Gastrocnemius medialis (tissue), 4 donors: ENCODE measurements at places on chromosomes 5 and 9. TPM values are rescaled to one million over a fixed set of nuclear protein-coding genes. Genes with fewer than 3 reads are reported as not detected.

DNA sequence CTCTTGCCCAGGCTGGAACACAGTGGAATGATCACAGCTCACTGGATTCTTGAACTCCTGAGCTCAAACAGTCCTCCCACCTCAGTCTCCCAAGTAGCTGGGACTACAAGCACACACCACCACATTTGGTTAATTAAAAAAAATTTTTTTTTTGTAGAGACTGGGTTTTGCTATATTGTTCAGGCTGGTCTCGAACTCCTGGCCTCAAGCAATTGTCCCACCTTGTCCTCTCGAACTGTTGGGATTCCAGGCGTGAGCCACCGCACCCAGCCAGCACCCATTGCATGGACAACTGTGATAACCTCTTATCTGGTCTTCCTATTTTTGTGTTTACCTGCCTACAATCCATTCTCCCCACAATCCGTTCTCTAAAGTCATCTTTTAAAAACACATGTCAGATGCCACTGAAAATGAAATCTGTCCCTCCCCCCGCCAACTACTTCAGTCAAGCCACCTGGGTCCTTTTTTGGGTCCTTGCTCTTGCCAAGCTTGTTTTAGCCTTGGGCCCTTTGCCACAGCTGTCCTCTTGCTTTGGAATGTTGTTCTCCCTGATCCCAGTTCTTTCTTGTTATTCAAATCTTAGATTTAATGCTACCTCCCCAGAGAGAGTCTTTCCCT lies 250.5 kb downstream of the PIK3R1 start:
- H3K4me3 ChIP-seq, result no peak overlapping the region
- no peaks in the 10 kb centered on the region for H3K36me3 ChIP-seq
- H3K27ac ChIP-seq, result no peak overlapping the region
- no peaks in the 10 kb centered on the region for H3K4me1 ChIP-seq
- H3K27me3 ChIP-seq, result no peaks in the 10 kb centered on the region
- DNase-seq, result no peak

GRCh38 chr5:157816682-157817386 lies 42.1 kb downstream of the CLINT1 start:
- no peak overlapping the region for H3K27ac ChIP-seq
- H3K27me3 ChIP-seq, result no peaks in the 10 kb centered on the region
- H3K36me3 ChIP-seq, result peaks cover 33% of the 10 kb centered on the region
- H3K4me3 ChIP-seq, result no peak overlapping the region

The SLIT3 gene
- total RNA-seq, result 3.9 TPM

DNA sequence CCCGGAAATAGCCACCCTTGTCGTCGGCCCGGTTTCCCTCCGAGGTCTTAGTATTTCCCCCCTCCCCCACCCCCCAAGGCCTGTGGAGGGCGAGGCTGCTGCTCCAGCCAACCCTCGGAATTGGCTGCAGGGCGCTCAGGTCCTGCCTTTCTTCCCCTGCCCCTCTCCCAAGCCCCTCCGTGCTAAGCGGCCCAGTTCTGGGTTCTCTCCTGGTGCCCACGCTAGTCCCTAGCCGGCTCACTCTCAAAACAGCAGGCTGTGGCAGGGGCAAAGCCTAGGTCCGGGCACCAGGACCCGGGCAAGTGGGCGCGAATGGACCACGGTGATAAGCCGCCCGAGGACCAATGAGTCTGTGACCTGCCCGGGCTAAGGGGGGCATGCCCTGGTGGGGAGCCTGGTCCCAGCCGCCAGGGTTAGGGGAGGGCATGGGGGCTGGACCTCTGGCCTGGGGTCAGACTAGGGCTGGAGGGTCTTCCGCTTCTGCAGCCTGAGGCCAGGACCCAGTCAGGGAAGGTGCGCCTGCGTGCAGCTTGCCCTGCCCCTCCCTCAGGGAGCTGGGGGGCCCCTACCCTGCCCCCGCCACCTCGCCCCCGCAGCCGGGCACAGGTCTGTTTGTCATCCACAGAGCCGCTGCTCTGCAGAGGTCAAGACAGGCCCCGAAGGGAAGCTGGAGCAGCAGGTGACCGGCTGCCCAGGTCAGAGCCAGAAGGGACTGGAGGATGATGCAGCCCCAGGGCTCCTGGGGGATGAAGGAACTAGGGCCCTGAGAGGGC lies 5.0 kb upstream of the IRX4 start:
- H3K27ac ChIP-seq, result no peak overlapping the region
- H3K27me3 ChIP-seq, result peaks cover 54% of the 10 kb centered on the region
- no peaks in the 10 kb centered on the region for H3K36me3 ChIP-seq
- no peaks in the 10 kb centered on the region for H3K4me1 ChIP-seq

DNA sequence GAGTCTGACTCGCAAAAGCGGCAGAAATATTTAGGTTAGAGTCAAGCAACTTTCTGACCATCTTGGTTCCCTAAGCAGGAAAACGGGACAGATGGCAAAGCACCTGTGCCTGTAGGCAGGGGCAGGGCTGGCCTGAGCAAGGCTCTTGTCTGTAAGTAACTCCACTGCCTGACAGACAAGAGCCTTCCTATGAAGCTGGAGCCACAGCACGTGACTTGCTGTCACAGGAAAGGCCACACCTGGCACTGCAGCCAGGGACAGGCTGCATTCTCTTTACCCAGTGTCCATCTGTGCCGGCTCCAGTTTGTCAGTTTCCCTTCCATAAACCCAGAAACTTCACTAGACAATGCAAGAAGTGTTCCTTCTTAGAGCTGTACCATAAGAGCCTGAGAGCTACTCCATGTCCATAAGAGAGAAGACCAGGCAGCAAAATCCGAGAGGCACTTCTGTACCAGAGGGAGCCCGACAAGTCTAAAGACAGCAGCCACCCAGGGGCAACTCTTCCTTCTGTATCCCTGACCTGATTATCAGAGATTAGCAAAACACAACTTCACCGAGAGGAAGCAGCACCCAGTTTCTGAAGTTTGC lies 78.1 kb downstream of the GPR21 start:
- DNase-seq, result peak; percentile 40
- no peaks in the 10 kb centered on the region for H3K36me3 ChIP-seq
- H3K27ac ChIP-seq, result no peak overlapping the region
- H3K27me3 ChIP-seq, result no peaks in the 10 kb centered on the region
- H3K4me3 ChIP-seq, result no peak overlapping the region

DNA sequence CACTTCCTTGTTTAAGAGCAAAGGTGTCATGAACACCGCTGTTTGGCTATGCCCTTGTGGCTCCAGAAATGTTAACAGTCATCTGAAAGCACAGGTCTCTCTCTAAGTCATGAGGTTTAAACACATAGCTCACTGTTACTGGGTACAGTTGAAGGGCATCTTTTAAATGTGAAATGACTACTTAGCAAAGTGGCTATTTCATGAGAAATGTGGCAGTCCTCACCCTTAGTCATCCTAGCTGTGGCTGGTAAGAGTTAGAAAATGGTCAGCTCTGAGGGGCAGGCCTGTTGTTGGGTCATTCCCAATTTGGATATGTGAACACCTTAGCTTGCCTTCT lies 24.2 kb upstream of the TMEM171 start:
- no peaks in the 10 kb centered on the region for H3K4me1 ChIP-seq
- H3K4me3 ChIP-seq, result no peak overlapping the region
- no peaks in the 10 kb centered on the region for H3K27me3 ChIP-seq
- DNase-seq, result no peak
- no peak overlapping the region for H3K27ac ChIP-seq
- H3K36me3 ChIP-seq, result no peaks in the 10 kb centered on the region

The APC gene
- 63.4 TPM for total RNA-seq

The SLC25A48 gene
- total RNA-seq, result 1.7 TPM

- no peaks in the 10 kb centered on the region for H3K4me1 ChIP-seq
- H3K4me3 ChIP-seq, result no peak overlapping the region
- H3K27me3 ChIP-seq, result no peaks in the 10 kb centered on the region
- no peak for DNase-seq
- H3K27ac ChIP-seq, result no peak overlapping the region
- no peaks in the 10 kb centered on the region for H3K36me3 ChIP-seq
Observed at GRCh38 chr9:122777935-122778627, 10.7 kb upstream of the OR5C1 start.

DNA sequence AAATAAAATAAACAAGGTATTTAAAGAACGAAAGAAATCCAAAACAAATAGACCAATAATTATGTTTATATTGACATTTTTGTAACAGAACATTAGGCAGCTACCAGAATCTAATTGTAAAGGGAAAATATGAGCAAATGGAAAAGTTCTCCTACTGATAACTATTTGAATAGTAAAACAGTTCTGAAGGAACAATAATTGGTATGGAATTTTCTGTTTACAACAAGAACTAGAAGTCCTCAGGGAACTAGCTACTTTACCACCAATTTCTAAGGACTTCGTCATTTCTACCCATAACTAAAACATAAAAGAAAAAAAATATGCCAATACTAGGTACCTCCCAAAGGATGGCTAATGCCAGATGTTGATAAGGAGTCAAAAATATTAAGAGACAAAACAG lies 58.5 kb downstream of the AP3B1 start:
- no peaks in the 10 kb centered on the region for H3K36me3 ChIP-seq
- no peaks in the 10 kb centered on the region for H3K27me3 ChIP-seq
- no peak overlapping the region for H3K4me3 ChIP-seq
- H3K27ac ChIP-seq, result no peak overlapping the region
- no peak for DNase-seq
- no peaks in the 10 kb centered on the region for H3K4me1 ChIP-seq

GRCh38 chr9:118366228-118366627 lies 662.0 kb downstream of the TLR4 start:
- H3K27ac ChIP-seq, result no peak overlapping the region
- H3K36me3 ChIP-seq, result no peaks in the 10 kb centered on the region
- DNase-seq, result no peak
- no peaks in the 10 kb centered on the region for H3K27me3 ChIP-seq
- no peak overlapping the region for H3K4me3 ChIP-seq

- H3K4me3 ChIP-seq, result no peak overlapping the region
- H3K36me3 ChIP-seq, result no peaks in the 10 kb centered on the region
- H3K27me3 ChIP-seq, result no peaks in the 10 kb centered on the region
- no peaks in the 10 kb centered on the region for H3K4me1 ChIP-seq
Observed at GRCh38 chr5:1943481-1943880, 60.8 kb upstream of the IRX4 start.

DNA sequence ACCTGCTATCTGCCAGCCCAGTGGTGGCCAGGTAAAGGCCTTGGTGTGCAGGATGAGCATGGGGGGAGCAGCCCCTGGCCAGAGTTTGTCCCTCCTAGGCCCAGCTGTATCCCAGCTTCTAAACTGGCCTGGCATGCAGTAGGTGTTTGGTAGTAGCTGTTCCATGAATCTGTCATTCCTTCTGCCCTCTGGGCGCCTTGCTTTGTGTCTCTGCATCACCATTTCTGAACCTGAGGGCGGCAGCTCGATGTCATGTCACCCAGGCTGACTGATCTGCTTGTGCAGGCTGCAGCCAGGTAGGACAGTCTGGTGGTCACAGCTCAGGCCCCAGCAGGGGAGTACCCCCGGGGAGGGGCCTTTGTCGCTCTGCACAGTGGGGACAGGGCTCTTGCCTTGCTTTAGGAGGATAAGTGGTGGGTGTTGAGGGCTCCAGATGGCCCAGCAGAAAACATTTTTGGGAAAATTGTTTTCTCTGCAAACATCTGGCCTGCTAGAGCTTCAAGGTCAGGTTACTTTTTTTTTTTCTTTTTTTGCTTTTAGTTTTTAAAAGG lies 4.6 kb upstream of the SUSD3 start:
- no peaks in the 10 kb centered on the region for H3K36me3 ChIP-seq
- no peak overlapping the region for H3K4me3 ChIP-seq

DNA sequence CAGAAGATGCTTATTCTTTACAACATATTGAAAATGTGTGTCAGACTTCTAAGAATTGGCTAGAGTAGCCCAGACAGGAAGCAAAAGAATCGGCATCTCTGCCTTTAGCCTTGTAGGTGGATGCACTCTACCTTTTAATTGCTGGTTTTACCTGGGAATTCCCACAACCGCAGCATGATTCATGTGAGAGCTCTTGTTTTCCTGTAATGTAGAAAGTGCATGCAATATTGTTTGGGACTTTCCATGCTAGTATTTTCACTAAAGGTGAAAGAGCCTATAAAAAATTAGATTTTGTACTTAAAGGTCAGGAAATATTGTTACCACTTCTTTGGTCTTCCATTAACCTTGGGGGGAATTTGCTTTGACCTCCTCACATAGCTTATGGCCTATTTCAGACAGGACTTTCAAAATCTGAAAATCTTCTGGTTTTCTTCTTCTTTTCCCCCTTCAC lies 89.8 kb downstream of the NTRK2 start:
- no peaks in the 10 kb centered on the region for H3K36me3 ChIP-seq
- H3K27me3 ChIP-seq, result no peaks in the 10 kb centered on the region
- no peaks in the 10 kb centered on the region for H3K4me1 ChIP-seq
- no peak overlapping the region for H3K27ac ChIP-seq
- DNase-seq, result no peak

The ALAD gene
- total RNA-seq, result 15.0 TPM

The CTNND2 gene
- not detected for total RNA-seq

- no peaks in the 10 kb centered on the region for H3K36me3 ChIP-seq
- peaks cover 19% of the 10 kb centered on the region for H3K4me1 ChIP-seq
- H3K4me3 ChIP-seq, result no peak overlapping the region
Observed at GRCh38 chr9:33924978-33925797, 108.2 kb downstream of the UBE2R2 start.

- H3K27ac ChIP-seq, result no peak overlapping the region
- H3K27me3 ChIP-seq, result no peaks in the 10 kb centered on the region
- H3K4me1 ChIP-seq, result no peaks in the 10 kb centered on the region
- H3K36me3 ChIP-seq, result no peaks in the 10 kb centered on the region
- DNase-seq, result no peak
- no peak overlapping the region for H3K4me3 ChIP-seq
Observed at GRCh38 chr9:21155501-21155900, 11.0 kb downstream of the IFNA21 start.

The ADAM19 gene
- total RNA-seq, result 0.39 TPM

- no peak for DNase-seq
- no peaks in the 10 kb centered on the region for H3K36me3 ChIP-seq
- H3K4me1 ChIP-seq, result no peaks in the 10 kb centered on the region
- H3K27me3 ChIP-seq, result no peaks in the 10 kb centered on the region
- no peak overlapping the region for H3K4me3 ChIP-seq
Observed at GRCh38 chr5:77418601-77419581, 73.2 kb downstream of the WDR41 start.

DNA sequence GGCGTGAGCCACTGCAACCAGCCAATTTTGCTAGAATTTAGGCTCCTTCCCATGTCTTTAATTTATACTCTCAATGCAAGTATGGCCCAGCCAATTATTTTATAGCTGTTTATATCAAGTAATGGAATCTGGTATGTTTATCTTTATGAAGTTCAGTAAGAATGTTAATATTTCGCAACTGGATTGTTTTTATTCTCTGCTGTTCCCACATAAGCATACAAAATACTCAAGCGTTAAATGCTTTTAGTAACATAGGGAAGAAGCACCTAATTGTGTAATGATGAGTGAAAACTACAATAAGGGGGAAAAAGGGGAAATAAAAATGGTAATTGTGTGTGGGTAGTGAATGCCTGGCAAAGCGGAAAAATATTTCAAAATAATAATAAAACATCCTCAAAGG lies 21.3 kb downstream of the PWWP2A start:
- H3K4me1 ChIP-seq, result peaks cover 3% of the 10 kb centered on the region
- H3K27me3 ChIP-seq, result no peaks in the 10 kb centered on the region
- no peak overlapping the region for H3K4me3 ChIP-seq
- DNase-seq, result no peak

- H3K4me1 ChIP-seq, result no peaks in the 10 kb centered on the region
- no peaks in the 10 kb centered on the region for H3K27me3 ChIP-seq
- no peak overlapping the region for H3K4me3 ChIP-seq
- no peaks in the 10 kb centered on the region for H3K36me3 ChIP-seq
- no peak for DNase-seq
- no peak overlapping the region for H3K27ac ChIP-seq
Observed at GRCh38 chr9:133485531-133486260, 6.8 kb upstream of the SLC2A6 start.
